HFF-Myc (cell line): ENCODE measurements at places on chromosomes 6 and 20.
A peak's percentile ranks its signal among the peaks of the same experiment; 100 is the strongest.

DNA sequence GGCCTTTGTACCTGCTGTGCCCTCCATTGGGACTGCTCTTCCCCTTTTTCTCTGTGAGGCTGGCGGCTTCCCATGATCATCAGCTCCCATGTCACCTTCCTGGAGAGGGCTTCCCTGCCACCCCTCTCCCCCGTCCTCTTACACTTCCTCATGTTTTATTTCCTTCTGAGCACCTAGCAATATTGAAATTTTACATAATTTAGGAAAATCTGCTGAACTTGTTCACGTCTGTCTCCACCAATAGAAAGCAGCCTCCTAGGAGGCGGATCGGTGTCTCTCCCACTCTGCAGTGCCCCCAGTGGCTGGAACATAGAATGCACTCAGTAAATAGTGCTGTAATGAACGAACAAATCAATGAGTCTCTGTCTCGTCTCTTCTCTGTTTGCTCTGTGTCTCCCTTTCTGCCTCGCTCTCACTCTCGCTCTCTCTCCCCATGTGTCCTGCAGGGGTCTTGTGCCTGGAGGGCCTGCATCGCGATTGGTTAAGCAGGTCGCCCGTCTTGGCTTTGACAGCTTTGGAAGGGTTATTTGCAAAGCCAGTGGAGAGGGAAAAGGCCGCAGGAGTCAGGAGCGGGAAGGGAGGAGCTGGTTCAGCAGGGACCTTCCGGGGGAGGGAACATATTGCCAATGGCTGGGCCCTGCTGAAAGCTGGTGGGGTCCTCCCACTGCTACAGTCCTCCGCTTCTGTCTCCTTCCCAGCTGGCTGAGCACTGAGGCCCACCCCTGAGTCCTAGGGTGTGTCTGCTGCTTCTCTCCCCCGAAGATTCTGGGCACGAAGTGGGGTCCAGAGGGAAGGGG, 12.1 kb upstream of the OCSTAMP start:
- DNase-seq = peak; percentile 42

GRCh38 chr6:45486736-45487135, 109.0 kb upstream of the SUPT3H start:
- no peak for DNase-seq

- DNase-seq = no peak
Measured at GRCh38 chr6:136962661-136963060, 40.6 kb downstream of the SLC35D3 start.

DNA sequence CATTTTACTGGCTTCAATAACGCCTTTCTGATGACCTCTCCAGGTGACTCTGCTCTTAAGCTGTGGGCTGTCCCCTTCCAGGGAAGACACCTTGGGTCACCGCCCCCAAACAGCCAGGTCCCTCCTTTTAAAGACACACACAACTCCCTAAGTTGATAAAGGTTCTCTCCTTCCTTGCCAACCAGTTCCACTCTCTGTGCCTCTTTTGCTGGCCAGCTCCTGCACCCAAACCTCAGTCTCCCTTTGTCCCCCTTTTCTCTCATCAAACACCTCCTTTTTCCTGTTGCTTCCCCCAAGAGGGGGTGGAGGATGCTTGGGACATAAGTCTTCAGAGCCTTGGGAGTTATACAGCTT, 1.0 kb downstream of the NCOA6 start:
- DNase-seq = no peak

DNA sequence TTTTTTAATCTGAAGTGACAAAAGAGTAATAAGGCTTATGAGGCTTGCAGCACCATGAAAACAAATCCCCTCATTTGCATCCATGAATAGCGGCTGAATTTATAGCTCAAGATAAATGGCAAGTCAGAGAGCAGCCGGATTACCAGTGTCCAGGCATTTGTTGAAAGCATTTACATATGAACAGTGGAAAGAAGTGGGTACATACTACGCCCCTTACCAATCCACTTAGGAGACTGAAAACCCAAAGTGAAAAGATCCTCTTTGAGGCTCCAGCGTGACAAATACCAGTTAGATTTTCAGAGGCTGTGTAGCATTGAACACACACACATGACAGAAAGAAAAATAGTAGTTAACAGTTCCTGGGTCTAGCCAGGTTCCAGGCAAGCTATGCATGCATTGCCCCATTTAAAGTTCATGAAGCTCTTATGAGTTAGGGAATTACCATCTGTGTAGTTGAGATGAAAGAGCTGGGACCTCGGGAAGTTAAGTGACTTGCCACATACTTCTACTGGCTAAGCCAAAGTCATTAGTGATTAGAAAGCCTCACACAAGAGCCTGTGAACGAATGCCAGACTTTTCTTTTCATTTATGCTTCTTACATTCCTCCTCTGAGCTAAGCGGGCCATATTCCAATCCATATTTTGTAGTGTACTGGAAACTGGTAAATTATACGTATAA, 28.3 kb upstream of the NHSL1 start:
- DNase-seq = no peak

DNA sequence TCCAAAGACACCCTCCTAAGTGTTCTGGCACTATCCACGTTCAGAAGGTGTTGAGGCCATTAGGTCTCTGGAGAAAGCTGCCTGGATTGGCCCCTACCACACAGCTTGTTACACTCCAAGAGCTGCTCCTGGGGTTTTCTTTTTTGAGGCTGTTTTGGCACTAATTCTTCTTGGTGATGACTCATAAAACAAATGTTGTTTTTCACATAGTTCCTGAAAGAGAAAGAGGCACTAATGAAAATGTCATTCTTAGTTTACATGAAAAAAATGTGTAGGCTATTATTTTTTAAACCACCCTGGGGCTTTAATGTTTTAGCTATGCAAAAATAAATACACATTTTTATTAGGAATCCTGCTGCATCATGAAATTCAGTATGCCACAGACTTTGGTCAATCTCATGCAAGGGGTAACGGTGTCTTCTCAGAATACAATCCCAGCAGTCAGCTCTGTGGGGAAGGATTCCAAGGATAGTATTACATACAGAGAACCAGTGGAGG, 38.1 kb downstream of the TBPL1 start:
- DNase-seq = peak; percentile 56

DNA sequence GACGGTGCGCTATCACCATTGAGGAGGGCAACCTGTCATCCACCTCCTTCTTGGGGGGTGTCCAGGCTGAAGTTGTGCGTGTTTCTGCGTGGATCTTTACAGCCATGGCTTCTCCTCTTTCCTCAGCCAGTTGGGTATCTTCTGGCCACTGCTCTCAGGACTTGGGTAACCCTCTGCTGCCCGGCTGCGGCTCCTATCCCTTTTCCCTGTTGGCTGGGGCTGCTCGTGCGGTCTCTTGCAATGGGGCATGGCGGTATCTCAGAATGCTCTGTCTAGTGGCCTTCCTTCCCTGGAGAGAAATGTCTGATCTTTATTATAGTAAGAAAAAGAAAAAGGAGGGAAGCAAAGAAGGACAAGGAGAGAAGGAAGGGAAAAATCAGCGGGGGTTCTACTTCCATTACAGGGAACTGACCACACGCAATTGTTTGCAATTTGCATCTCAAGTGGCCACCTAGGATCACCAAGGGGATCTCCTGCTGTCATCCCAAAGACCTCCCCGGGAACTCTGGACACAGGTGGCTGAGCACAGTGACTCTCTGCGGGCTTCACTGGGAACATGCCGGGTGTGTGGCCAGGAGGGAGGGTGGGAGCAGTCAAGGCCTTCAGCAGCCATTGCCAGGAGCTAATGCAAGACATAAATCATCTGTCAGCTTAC, 60.8 kb downstream of the NPEPL1 start:
- no peak for DNase-seq
